ENCODE measurements at places on chromosomes 7 and 10.

DNA sequence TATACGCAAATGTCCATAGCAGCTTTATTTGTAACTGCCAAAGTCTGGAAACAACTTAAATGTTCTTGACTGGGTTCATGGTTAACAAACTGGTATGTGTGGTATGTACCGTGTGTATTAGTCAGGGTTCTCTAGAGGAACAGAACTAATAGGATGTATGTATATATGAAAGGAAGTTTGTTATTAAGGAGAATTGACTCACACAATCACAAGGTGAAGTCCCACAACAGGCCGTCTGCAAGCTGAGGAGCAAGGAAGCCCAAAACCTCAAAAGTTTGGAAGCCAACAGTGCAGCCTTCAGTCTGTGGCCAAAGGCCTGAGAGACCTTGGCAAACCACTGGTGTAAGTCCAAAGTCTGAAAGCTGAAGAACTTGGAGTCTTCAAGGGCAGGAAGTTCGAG is 66.8 kb downstream of the TMEM168 start:
- peak; percentile 9 for DNase-seq

- DNase-seq, result no peak
Measured at GRCh38 chr7:151428378-151429236, 11.3 kb downstream of the CRYGN start.

- no peak for DNase-seq
Measured at GRCh38 chr7:152733286-152733934, 26.1 kb upstream of the ACTR3B start.

DNA sequence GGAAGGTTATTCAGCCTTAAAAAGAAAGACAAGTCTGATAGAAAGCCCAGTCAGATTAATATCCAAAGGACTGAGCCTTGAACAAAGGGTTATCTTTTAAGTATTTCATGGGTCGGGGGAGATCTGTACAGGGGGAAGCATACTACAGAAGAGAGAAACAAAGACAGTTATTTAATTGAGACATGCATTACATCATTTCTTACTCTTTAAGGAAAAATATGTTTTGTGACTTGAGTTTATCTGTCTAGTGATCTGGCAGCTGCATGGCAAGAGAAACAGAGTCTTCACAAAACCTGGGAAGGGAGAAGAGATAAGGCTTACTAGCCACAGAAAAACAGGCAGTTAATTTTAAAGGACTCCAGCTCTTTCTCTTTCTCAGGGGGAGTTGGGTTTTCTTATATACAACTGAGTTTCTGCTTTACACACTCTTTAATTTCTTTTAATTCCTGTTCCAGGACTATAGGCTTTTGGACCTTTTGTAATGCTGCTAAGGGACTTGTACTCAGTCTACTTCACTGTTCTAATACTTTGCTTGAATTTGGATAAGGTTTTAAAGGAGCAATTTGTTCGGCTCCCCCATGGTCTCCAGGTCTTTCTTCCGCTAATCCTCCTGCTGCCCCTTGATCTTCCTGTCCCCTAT is 20.9 kb upstream of the CYP3A43 start:
- no peak for DNase-seq

- DNase-seq, result no peak
Measured at GRCh38 chr7:78037603-78038002, 239.0 kb downstream of the PHTF2 start.

DNA sequence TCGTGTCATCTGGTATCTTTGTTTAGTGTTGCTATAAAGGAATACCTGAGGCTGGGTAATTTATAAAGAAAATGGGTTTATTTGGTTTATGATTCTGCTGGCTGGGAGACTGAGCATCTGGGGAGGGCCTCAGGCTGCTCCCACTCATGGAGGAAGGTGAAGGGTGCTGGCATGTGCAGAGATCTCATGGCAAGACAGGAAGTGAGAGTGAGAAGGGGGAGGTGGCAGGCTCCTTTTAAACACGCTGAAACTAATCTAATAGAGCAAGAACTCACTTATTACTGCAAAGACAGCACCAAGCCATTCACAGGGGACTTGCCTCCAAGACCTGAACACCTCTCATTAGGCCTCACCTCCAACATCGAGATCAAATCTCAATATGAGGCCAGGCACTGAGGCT is 11.3 kb downstream of the OIT3 start:
- DNase-seq, result no peak

- DNase-seq, result no peak
Measured at GRCh38 chr7:148434181-148434757, 156.3 kb upstream of the C7orf33 start.

DNA sequence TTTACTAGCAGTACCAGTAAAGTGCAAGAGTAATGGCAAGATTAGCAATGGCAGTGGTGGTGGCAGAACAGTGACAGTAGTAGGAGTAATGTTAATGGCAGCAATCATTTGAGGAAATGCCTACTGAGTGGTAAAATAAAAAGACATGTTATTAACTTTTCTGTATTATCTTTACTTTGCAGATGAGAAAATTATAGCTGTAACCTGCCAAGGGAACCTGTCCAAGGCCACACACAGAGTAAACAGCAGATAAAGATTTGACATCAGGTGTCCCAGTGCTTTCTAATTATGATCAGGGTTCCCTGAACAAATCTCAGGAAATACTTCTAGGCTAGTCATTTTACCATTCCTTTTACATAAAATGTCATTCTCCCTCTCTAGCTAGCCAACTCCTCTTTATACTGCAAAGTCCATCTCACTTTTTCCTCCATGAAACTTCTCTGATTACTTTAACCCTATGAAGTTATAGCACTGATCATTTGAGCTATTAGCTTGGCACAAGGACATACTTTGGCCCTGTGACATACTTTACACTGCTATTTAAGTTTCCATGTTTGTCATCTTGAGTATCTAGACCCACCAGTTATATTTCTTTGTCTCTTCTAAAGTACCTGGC is 219.1 kb downstream of the TAX1BP1 start:
- DNase-seq, result no peak

- DNase-seq, result no peak
Measured at GRCh38 chr7:43586251-43586900, 3.5 kb downstream of the STK17A start.

- DNase-seq, result no peak
Measured at GRCh38 chr10:29369419-29369818, 80.5 kb downstream of the LYZL1 start.

GRCh38 chr10:77877441-77878344 is 48.9 kb downstream of the DLG5 start:
- no peak for DNase-seq

DNA sequence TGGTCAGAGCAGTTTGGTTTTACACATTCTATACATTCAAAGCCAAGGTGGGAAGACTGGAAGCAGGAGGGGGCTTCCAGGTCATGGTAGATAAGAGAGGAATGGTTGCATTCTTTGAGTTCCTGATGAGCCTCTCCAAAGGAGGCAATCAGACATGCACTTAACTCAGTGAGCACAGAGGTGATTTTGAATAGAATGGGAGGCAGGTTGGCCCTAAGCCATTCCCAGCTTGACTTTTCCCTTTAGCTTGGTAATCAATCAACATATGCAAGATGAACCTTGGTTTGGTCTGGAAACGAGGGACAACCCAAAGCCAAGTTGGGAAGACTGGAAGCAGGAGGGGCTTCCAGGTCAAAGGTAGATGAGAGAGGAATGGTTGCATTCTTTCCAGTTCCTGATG is 31.4 kb downstream of the TCERG1L start:
- no peak for DNase-seq

Data from keratinocyte (primary cell).